ENCODE measurements at places on chromosomes 3 and 15. TPM values are rescaled to one million over a fixed set of nuclear protein-coding genes. Genes with fewer than 3 reads are reported as not detected.

DNA sequence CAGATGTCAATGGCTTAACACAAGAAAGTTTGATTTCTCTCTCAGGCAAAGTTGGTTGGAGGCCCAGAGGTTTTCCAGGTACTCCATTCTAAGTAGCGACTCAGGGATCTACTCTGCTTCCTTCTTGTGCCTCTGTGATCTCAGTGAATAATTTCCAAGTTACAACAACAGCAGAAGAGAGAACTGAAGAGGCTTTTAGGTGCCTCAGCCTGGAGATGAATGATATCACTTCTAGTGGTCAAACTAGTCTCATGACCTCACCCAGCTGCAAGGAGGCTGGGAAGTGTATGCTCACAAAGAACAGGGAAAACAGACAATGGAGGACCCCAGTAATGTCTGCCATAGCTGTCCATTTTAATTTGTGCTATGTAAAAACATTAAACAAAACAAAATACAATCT is 4.6 kb upstream of the PRICKLE2 start:
- DNase-seq, result no peak

GRCh38 chr15:69476704-69477473 is 24.3 kb downstream of the RPLP1 start:
- no peak for DNase-seq

DNA sequence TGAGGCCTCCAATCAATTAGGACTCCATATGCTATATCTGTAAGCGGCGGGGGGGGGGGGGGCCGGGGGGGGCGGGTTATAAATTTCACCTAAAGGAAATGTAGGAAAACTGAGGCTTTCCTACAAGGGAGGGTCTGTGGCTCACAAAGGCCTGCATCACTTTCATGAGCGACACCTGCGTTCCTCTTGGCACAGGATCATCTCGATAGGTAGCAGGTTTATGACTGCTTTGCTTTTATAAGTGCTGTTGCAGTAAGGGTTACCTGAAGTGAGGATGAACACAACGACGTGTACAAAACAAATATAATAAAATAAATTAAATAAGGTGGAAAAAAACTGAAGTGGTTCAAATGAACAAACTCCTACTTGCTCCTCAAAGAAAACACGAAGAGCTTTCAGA is 194.3 kb downstream of the FOXP1 start:
- no peak for DNase-seq

The TMEM207 gene
- total RNA-seq, result not detected

- no peak for DNase-seq
Measured at GRCh38 chr15:73751899-73752805, 999 bp downstream of the INSYN1 start.

DNA sequence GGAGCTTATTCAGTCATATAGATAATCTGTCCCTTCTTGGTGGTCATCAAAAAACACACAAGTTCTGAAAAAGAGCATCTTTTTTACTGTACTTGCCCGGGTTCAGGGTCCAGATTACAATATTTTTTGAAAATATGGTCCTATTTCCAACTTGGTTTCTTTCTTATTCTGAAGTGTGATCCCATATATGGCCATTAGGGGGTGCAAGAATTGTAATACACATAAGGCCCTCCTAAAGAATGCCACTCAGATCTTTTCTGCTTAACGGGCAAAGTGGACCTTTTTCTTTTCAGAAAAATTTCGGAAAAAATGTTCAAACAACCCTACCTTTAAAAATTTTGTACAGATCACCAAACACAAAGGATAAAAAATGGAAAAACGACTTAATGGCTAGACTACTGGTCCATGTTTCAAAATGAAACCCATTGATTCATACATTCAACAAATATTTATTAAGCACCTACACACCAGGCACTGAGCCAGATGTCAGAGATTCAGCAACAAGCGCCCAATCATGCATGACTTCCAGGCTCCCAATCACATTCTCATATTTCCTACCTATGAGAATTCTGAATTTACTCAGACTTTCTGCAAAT is 102.0 kb upstream of the MYRIP start:
- DNase-seq, result no peak

- no peak for DNase-seq
Measured at GRCh38 chr3:29363110-29363509, 82.2 kb downstream of the RBMS3 start.

GRCh38 chr15:52464478-52464877 is 64.2 kb downstream of the MYO5A start:
- no peak for DNase-seq

The GPR171 gene
- total RNA-seq, result 4.7 TPM

The SETD2 gene
- 68.9 TPM for total RNA-seq

GRCh38 chr3:189288348-189289235 is 116.8 kb downstream of the TPRG1 start:
- no peak for DNase-seq

GRCh38 chr3:40196966-40197365 is 112.5 kb upstream of the EIF1B start:
- no peak for DNase-seq

DNA sequence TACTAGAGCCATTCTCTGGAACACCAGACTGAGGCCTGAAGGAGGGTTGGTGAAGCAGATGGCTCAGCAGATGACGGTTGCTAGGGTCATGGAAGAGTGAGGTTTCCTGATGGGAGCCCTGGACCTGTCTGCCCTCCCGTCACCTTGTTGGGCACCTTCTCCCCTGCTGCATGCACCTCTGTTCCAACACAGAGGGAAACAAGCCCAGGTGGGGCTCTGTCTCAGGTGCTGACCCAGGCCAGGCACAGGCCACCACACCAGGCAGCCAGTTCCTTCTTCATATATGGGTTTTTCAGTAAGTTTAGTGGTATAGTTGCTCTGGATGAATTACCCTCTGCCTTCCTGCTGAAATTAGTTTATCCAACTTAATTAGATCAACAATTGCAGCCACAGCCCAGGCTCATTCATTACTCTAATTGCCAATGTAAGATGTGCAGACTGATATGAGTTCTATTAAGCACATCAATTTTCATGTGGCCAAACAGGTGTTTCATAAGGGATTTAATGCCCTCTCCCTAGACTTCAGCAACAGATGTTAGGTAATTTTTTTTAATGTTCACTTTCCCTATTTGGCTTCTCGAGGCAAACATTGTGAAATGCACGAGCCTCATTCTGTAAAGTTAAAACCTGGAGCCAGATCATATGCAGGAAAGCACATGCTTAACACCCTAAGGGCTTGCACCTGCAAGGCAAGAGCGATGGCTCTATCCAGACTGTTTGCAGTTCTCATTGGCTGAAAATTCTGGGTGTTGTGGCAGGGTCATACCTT is 174.8 kb downstream of the CHDH start:
- DNase-seq, result no peak

- DNase-seq, result no peak
Measured at GRCh38 chr3:31705736-31706135, 173.0 kb downstream of the STT3B start.

GRCh38 chr15:97755726-97756125 is 204.8 kb upstream of the ARRDC4 start:
- no peak for DNase-seq

DNA sequence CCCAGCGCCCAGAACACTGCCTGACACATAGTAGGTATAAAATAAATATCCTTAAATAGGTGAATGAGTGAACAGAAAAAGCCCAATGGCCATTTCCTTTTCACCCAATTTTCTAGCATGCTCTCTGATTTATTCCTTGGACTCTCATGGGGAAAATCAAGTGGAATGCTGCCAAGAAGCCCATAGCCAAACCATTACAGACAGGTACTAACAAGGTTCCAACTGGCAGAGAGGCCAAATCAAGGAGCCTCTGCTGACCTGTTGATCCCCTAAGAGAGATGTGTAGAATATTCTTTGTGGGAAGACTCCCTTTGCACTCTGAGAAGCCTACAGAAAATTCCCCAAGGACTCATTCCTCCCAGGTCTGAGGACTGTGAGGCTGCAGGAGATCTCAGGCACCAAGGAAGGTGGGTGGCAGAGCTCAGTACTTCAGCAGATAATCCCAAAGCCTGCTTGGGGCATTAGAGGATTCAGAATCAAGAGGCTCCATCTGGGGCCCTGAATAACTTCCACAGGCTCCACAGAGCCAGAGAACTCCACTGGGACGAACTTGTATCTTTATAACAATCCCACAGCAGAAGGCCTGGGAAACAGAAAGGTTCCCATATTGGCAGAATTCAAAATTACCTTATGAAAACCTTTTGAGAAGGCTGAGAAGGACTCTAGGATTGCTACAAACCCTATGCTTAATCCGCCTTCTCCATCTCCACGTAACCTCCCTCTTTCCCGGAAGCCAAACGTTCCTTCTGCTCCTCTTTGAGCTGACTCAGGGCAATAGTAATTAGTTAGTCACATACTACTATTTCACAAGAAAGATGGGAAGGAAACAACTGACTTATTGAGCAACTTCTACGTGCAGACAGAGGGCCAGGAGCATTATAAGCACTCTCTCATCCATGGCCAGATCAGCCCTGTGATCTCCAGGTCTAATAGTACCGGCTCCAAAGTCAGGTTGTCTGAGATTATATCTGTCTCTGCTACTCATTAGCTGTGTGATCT is 34.5 kb downstream of the PRICKLE2 start:
- no peak for DNase-seq
